ENCODE measurements at places on chromosomes 12 and 14.

DNA sequence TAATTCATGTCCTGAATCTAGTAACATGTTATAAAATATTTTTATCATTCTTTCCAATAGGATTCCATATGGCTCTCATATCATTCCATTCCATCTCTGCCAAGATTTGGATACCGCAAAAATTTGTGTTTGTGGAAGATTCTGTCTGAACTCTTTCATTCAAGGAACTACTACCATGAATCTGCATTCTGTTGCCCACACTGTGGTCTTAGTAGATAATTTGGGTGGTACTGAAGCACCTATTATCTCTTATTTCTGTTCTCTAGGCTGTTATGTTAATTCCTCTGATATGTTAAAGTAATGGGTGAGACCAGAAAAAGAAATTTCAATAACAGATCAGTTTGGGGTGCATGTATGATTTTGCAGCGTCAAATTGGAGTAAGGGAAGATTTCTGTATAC is 6.2 kb downstream of the RPL36AL start:
- no peak for DNase-seq

- DNase-seq, result no peak
These were observed 2.8 kb downstream of the ZFP36L1 start for GRCh38 chr14:68789821-68790643.

DNA sequence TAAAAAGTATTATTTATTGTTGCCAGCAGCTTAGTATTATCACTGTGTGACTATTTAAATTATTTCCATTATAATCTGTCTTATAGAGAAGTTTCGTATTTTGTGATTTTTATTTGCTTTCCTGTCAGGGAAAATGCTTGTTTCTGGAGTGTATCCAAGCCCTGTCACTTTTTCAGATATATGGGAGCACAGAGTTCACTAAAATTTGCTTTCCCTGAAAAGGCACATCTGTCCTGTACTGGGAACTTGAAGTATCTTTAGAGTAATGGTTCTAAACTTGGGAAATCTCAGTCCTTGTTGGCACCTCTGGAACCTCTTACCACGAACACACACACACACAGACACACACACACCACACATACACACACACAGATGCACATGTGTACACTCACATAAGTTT is 39.3 kb upstream of the SSTR1 start:
- DNase-seq, result no peak

DNA sequence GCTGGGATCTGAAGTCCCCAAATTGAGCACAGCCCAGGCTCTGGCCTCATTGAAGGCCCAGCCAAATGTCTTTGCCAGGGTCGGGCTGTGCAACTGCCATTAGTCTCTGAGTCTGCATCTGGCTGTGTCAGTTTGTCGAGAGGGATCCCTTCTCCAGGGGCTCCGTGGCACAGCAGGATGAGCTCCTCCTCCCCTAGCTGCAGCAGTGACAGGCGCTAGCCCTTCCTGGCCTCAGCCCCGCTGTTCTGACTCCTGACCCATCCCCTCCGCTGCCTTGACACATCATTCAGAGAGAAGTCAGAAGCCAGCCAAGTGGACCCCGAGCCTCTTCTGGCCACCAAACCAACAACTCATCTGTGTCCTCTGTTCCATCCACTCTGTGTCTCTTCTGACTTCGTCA is 188.3 kb downstream of the CALM1 start:
- no peak for DNase-seq

DNA sequence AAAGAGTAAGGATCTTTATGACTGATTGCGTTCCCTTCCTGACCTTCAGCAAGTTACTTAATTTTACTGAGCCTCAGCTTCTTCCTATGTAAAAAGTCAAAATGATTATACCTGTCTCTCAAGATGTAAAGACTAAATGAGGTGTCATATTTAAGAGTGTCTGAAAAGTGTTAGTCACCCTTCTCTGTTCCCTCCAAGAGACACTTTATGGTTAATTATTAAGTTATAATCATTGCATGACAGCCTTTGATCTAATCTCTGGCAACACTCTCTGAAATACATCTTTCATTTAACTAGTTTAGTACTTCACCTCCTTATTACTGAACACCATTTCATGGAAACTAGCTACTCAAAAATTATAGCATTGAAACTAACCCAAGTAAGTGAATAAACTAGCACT is 54.8 kb downstream of the BMAL2 start:
- no peak for DNase-seq

Measured in stimulated activated CD8-positive, alpha-beta memory T cell treated with anti-CD3 and anti-CD28 coated beads, Interleukin-15, amount 100 ng/mL, for 24 hours (primary cell).